ENCODE measurements at places on chromosomes 5 and 9. TPM values are rescaled to one million over a fixed set of nuclear protein-coding genes. Genes with fewer than 3 reads are reported as not detected.

DNA sequence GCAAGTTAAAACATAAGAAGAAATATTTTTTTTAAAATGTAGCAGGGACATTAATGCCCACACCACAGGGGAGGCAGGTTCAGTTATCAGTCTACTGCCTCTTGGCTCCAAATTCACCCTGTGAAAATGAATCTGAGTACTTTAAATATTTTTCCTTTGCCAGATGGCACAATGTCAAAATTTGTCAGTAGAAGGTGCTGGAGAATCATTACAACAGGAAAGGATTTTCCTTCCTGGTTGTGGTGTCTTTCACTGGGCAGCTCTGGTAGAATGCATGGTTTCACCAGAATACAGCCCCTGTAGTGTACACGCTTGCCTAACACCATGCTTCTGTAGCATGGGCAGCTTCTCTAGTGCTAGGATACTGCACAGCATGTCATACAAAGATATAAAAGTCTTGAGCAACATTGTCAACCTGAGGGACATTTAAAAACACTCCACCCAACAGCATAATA is 9.7 kb upstream of the SREK1 start:
- no peaks in the 10 kb centered on the region for H3K27me3 ChIP-seq
- H3K4me1 ChIP-seq = no peaks in the 10 kb centered on the region
- no peak for DNase-seq
- no peak overlapping the region for H3K4me3 ChIP-seq

DNA sequence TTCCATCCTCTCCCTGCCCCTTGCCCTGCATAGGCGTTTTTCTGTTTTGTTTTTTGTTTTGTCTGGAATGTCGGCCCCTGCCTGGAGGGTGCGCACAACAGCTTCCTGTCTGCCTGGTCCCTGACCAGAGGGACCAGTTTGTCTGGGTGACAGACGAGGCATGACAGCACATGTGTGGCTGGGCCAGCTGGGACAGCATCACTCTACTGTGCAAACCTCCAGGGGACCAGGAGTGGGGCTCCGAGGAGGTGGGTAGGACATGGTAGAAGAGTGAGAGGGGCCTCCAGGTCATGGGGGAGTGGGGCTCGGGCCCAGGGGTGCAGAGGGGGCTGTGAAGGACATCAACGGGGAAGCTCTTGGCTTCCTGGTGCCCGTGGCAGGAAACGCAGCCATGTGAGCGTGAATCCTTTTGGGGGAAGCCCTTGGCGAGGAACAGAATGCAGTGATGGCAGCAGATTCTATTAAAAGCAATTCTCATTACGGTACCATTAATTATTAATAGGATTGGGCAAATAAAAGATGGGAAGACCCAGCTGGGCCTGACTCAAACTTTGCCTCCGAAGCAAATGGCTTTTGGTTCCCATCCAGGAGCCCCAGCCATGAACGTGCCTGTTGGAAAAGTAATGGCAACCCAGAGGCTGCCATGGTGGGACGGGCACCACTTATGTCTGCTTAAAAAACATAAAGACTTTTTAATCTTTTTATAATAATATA is 184.4 kb upstream of the IER5L start:
- no peak overlapping the region for H3K27ac ChIP-seq
- no peak overlapping the region for H3K4me3 ChIP-seq
- H3K36me3 ChIP-seq = no peaks in the 10 kb centered on the region
- DNase-seq = no peak
- peaks cover 2% of the 10 kb centered on the region for H3K4me1 ChIP-seq
- H3K27me3 ChIP-seq = peaks cover 8% of the 10 kb centered on the region

DNA sequence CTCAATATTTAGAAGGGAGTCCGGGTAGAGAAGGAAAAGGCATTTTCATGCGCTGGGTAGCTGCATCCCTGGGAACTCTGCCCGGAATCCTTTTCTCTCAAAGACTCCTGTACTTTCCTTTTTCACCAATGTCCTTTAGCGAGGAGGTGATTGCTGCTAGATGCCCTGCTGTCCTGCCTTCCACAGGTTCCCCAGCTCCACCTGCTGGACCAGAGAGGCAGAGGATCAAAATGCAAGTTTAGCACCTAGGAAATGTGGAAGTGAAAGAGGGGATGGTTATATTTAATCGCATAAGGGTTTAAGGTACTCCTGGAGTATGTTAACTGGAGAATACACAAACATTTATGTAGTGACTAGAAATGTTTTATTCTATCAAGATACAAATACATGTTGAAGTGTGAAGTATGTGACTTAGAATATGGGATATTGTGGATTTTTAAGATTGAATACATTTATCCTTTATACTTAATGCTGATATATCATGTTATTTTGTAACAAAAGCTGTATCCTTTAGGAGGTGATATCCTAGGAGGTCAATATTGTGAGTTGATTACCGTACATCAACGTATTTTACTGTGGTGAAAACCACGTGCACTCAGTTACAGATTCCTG is 145.7 kb downstream of the ARHGAP26 start:
- H3K36me3 ChIP-seq = peaks cover 3% of the 10 kb centered on the region
- H3K27me3 ChIP-seq = no peaks in the 10 kb centered on the region
- no peak for DNase-seq
- H3K27ac ChIP-seq = no peak overlapping the region

DNA sequence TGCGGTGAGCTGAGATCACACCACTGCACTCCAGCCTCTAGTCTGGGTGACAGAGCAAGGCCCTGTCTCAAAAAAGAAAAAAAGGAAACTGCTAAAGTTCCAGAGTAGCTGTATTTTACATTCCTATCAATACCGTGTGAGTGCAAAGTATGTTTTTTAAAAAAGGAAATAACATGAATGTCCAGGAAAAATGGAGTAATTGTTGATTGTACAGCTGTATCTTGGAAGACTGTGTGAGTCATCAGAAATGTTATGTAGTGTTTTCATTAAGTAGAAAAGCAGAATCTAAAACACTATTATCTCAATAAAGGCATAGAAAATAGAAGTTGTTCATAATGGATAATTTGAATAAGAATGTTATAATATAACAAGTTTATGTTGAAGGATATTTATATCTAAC is 53.9 kb downstream of the ZCCHC7 start:
- no peaks in the 10 kb centered on the region for H3K27me3 ChIP-seq
- H3K36me3 ChIP-seq = peaks cover 29% of the 10 kb centered on the region
- H3K27ac ChIP-seq = no peak overlapping the region

GRCh38 chr9:22356985-22357384 is 89.6 kb upstream of the DMRTA1 start:
- H3K4me1 ChIP-seq = no peaks in the 10 kb centered on the region
- H3K36me3 ChIP-seq = no peaks in the 10 kb centered on the region
- no peaks in the 10 kb centered on the region for H3K27me3 ChIP-seq
- no peak overlapping the region for H3K27ac ChIP-seq
- no peak for DNase-seq
- H3K4me3 ChIP-seq = no peak overlapping the region

DNA sequence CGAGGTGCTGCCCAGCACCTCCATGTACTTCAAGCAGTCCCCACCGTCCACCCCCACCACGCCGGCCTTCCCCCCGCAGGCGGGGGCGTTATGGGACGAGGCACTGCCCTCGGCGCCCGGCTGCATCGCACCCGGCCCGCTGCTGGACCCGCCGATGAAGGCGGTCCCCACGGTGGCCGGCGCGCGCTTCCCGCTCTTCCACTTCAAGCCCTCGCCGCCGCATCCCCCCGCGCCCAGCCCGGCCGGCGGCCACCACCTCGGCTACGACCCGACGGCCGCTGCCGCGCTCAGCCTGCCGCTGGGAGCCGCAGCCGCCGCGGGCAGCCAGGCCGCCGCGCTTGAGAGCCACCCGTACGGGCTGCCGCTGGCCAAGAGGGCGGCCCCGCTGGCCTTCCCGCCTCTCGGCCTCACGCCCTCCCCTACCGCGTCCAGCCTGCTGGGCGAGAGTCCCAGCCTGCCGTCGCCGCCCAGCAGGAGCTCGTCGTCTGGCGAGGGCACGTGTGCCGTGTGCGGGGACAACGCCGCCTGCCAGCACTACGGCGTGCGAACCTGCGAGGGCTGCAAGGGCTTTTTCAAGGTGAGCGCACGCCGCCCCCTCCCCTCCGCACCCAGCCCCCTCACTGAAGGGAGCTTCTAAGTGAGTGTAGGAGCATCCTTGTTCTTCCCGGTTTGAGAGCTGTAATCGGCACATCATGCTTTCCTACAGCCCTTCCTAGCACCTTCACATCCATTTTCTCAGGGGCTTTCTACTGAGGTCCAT is 6.9 kb downstream of the NR4A3 start:
- peaks cover 39% of the 10 kb centered on the region for H3K4me1 ChIP-seq
- H3K36me3 ChIP-seq = peaks cover 17% of the 10 kb centered on the region
- peaks cover 25% of the 10 kb centered on the region for H3K27me3 ChIP-seq
- no peak for DNase-seq
- no peak overlapping the region for H3K4me3 ChIP-seq

DNA sequence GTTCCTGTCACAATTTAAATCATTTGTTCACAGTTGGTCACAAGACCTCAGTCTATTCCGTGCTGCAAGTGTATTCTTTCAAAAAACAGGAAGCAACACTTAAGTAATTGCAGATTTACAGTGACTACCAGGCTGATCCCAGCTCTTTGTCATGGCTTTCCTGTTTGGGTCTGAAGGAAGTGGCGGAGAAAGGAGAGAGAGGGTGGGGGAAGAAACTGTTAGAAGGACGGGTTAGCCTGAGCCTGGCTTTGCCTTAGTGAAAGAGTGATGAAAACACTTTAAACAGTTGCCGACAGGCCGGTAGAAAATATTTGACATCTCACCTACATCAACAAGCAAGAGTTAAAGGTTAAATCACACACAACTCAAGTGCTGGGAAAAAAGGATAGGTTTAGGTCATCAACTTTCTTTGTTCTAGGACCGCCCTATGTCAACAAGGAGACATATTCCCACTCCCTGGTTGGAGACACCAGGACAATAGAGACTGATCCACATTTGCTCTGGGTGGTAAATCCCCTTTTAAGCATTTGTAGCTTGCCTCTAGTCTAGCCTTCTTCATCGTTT is 102.2 kb upstream of the DAB2 start:
- H3K4me3 ChIP-seq = no peak overlapping the region
- H3K27ac ChIP-seq = no peak overlapping the region
- peaks cover 39% of the 10 kb centered on the region for H3K27me3 ChIP-seq
- no peaks in the 10 kb centered on the region for H3K36me3 ChIP-seq
- DNase-seq = no peak

DNA sequence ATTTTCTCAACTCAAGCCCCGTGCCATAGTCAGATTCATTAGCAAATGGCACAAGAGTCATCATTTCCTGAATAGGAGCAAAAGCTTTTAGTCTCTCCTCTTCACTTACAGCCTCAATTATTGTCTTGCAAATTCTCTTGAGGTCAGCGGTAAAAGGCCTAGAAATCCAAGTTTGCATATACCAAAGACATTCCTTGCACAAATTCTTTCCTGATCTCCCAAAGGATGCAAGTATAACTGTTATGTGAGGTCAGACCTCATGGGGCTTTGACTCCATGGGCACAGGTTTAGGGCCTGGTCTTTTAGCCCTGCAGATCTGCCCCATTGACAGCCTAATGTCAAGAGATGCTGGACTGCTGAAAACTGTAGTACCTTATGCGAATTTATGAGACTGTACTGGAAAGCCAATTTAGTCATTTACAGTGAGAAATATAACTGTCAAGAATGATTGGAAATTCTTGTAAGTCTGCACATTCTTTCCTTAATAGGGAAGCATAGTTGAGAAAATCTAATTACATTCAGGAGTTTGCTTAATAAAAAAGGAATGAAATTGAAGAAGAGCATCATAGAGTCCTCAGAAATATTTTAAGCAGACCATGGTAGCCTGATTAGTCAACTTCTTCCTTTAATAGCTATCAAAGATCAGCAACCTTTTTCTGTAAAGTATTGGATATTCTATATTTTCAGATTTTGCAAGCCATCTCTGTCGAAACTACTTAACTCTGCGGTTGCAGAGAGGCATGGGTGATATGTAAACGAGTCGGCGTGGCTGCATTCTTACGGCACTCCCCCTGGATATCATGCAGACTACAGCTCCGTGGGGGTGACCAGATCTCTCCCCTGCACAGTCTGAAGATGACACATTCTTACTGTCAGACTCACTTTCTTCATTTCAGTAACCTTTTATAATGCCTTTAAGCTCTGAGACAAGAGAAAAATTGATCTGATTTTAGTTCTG is 45.2 kb downstream of the GCNT4 start:
- H3K27ac ChIP-seq = no peak overlapping the region
- DNase-seq = no peak
- no peak overlapping the region for H3K4me3 ChIP-seq
- peaks cover 2% of the 10 kb centered on the region for H3K4me1 ChIP-seq
- H3K36me3 ChIP-seq = peaks cover 7% of the 10 kb centered on the region
- H3K27me3 ChIP-seq = no peaks in the 10 kb centered on the region

DNA sequence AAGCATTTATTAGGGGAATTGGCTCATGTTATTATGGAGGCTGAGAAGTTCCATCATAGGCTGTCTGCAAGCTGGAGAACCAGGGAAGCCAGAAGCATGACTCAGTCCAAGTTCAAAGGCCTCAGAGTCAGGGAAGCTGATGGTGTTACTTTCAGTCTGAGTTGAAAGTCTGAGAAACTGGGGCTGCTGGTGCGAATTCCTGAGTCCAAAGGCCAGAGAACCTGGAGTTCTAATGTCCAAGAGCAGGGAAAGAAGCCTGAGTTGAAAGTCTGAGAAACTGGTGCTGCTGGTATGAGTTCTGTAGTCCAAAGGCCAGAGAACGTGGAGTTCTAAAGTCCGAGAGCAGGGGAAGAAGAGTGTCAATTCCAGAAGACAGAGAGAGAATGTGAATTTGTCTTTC is 641.1 kb downstream of the ISL1 start:
- H3K4me1 ChIP-seq = no peaks in the 10 kb centered on the region
- H3K36me3 ChIP-seq = no peaks in the 10 kb centered on the region
- H3K27me3 ChIP-seq = no peaks in the 10 kb centered on the region
- no peak overlapping the region for H3K4me3 ChIP-seq
- no peak overlapping the region for H3K27ac ChIP-seq

- peaks cover 1% of the 10 kb centered on the region for H3K36me3 ChIP-seq
- peak overlapping the region; percentile 10 for H3K27ac ChIP-seq
Measured at GRCh38 chr9:125409637-125410521, 148.3 kb downstream of the GAPVD1 start.

- no peaks in the 10 kb centered on the region for H3K36me3 ChIP-seq
- H3K27ac ChIP-seq = no peak overlapping the region
- H3K27me3 ChIP-seq = peaks cover 48% of the 10 kb centered on the region
- no peak overlapping the region for H3K4me3 ChIP-seq
- no peak for DNase-seq
- H3K4me1 ChIP-seq = peaks cover 14% of the 10 kb centered on the region
Measured at GRCh38 chr5:76816110-76816831, 2.6 kb upstream of the F2RL1 start.

GRCh38 chr5:145838276-145838675 is 3.1 kb upstream of the PRELID2 start:
- H3K4me3 ChIP-seq = no peak overlapping the region
- H3K4me1 ChIP-seq = peaks cover 13% of the 10 kb centered on the region
- DNase-seq = no peak
- peaks cover 22% of the 10 kb centered on the region for H3K27me3 ChIP-seq
- no peak overlapping the region for H3K27ac ChIP-seq

DNA sequence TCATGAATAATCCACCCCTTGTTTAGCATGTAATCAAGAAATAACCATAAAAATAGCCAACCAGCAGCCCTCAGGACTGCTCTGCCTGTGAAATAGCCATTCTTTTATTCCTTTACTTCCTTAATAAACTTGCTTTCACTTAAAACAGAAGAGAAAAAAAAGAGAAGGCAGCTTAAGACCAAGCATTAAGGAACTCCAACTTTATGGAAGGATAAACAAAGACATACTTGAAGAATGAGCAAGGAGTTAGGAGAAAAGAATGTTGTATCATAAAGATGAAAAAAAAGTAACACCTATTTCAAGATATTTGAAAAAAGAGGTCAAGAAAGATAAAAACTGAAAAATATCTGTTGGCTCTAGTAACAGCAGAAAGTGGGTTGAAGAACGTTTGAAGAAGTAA is 107.6 kb downstream of the RNF180 start:
- no peak overlapping the region for H3K4me3 ChIP-seq
- no peaks in the 10 kb centered on the region for H3K4me1 ChIP-seq
- no peak overlapping the region for H3K27ac ChIP-seq
- H3K36me3 ChIP-seq = no peaks in the 10 kb centered on the region
- DNase-seq = no peak
- no peaks in the 10 kb centered on the region for H3K27me3 ChIP-seq

Gene CEP120
- 32.1 TPM for total RNA-seq

Gene SARDH
- total RNA-seq = 0.38 TPM

Gene SELENOP
- total RNA-seq = 0.53 TPM
